DMS53 (cell line): ENCODE measurements at places on chromosomes 5 and 9.

GRCh38 chr9:127198587-127198986 lies 66.0 kb upstream of the GARNL3 start:
- DNase-seq = no peak

- DNase-seq = no peak
These were observed 79.0 kb downstream of the PAPPA start for GRCh38 chr9:116232424-116233159.

GRCh38 chr5:74153255-74153790 lies 487.2 kb downstream of the ENC1 start:
- DNase-seq = no peak

GRCh38 chr9:130304643-130305042 lies 39.1 kb downstream of the HMCN2 start:
- no peak for DNase-seq

DNA sequence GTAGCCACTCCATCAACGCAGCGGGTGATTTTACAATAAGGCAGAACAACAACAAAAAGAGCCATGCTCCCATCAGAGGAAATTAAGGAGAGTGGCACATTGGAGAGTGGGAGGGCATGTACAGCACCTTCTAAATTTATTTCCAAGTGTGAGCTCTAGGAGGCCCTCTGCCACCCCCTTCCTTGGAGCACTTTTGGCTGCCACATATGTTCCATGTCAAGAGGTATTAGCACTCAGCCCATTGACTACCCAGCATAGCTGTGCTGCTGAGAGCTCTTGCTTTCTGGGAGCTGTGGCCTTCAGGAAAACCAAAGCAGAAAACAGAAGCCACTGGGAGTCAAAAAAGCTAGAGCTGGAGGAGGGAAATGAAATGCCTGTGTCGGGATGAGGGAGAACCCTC lies 200.2 kb upstream of the PANK3 start:
- DNase-seq = no peak

DNA sequence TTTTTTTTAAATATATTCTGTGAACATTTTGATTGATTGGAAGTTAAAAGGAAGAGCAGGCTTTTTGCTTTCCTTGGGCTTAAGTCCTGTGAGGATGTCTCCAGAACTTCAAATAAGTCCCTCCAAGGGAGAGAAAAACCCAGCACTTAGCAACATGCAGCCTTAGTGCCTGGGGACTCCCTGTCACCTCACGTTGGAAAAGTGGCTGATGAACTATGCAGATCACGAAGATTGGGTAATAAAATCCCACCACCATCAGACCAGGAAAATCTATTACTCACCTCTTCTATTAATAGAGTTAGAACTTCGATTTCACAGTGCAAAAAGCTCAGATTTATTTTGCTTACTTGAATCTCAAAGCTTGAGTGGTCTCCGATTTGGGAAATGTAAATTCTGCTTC lies 507.0 kb downstream of the MAT2B start:
- DNase-seq = no peak

GRCh38 chr5:50958852-50959457 lies 292.5 kb downstream of the PARP8 start:
- DNase-seq = peak; percentile 78

DNA sequence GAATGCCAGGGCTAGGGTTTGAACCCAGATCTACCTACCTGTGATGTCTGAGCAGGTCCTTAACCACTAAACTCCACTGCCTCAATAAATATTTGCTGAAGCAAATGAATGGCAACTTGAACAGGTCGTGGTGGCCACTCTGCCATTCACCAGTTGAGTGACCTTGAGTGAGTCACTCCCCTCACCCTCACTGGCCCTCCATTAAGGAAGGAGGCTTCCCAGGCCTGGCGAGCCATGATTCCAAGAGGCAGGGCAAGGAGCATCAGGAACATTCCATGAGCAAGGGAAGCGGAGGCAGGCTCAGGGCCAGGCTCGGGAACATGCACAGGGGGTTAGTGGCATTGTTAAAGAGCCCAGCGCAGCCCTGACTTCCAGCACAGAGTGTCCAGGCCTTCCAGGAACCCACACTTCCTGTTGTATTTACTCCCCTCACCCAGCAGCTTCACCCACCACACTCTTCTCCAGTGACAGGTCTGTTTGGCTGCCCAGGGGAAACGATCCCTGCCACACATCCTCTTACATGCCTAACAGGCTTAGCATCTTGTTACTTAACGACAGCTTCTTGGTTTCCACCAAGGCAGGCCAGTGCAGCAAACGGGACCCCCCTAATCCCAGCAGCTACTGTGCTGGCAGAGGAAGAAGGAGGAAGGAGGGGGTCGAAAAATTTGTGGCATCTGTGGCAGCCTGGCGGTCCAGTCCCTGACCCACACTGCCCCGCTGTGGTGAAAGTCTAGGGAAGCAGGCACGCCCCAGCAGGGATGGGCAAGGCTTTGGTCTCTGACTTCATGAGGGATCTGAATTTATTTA lies 43.7 kb upstream of the TTC1 start:
- DNase-seq = peak; percentile 51

DNA sequence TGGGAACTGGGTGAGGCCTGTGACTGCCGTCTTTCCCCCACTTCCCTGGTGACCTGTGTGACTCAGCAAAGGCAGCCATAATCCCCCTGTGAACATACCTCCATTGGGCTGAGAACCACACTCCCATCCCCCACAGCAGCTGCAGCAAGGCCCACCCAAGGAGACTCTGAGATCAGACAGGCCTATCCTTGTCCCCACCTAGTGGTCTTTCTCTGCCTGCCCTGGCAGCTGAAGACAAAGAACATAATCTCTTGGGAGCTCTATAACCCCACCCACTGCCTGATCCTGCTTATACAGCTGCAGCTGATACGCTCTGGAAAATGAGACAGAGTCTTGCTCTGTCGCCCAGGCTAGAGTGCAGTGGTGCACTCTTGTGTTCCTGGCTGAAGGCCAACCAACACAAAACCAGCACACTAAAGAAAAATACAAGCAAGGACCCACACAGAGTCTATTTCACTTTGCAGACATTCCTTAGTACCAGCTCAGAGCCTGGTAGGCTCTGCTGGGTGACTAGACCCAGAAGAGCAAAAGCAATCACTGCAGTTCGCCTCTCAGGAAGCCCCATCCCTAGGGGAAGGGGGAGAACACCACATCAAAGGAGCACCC lies 106.7 kb downstream of the MCTP1 start:
- peak; percentile 67 for DNase-seq

- DNase-seq = no peak
These were observed 4.2 kb downstream of the MELK start for GRCh38 chr9:36576866-36577265.

DNA sequence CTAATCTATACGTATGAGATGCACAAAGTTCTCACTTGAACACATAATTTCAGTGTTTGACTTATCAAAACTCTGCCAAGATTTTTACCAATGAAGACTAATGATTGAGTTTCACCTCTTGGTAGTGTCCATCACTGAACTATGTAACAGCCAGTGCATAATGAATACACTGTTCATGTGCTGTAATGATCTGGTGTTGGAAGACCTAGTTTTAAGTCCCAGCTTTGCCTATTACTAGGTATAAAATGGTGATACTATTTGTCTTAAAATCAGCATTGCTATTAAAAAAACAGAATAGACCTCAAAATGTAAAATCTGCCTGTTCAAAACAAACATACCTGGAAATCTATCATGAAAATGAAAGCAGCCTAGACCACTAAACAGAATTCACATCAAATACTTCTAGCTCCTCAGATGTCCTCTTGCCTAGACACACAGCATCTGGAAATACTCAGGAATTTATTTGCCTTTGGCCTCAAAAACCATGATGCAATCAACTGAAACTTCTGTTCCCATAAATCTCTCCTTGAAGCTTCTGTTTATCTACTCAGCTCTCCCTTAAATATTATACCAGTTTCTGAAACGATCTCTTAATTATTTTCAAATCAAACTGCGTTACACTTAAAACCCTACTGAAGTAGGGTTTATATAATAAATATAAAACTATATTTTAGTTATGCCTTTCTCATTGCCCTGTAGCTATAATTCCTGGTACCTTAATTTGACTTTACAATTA lies 38.1 kb downstream of the MRPS27 start:
- DNase-seq = peak; percentile 47

DNA sequence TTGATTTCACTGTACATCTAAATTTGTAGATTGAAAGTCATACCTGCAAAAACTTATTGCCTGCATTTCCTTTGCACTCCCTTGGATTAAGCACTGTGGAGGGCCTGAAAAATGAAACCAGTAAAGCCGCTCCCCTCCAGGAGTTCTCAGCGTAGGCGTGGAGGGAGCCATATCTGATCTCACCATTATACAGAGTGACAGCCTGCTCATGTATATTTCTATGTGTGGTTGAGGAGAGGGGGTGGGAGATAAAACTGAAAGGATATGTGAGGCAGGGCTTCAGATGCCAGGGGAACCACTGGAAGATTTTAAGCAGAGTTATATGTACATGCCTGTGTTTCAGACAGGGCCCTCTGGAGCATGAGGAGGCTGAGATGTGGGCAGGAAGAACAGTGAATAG lies 303.0 kb downstream of the MSX2 start:
- no peak for DNase-seq

- DNase-seq = no peak
These were observed 9.3 kb downstream of the LIX1 start for GRCh38 chr5:97133101-97133500.

DNA sequence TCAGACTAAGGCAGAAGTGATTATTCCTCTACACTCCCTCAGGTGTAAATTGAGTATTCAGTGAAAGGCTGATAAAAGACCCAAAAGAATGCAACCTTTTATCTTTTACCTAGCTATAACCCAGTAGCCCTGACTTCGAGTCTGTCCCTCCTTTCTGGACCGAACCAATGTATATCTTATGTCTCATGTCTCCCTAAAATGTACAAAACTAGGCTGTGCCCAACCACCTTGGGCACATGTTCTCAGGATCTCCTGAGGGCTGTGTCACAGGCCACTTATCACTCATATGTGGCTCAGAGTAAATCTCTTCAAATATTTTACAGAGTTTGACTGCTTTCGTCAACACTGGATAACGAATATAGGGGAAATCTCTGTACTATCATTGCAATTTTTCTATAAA lies 12.7 kb downstream of the FBXL17 start:
- DNase-seq = no peak
